ENCODE measurements at places on chromosomes 5 and 9. TPM values are rescaled to one million over a fixed set of nuclear protein-coding genes. Genes with fewer than 3 reads are reported as not detected.

DNA sequence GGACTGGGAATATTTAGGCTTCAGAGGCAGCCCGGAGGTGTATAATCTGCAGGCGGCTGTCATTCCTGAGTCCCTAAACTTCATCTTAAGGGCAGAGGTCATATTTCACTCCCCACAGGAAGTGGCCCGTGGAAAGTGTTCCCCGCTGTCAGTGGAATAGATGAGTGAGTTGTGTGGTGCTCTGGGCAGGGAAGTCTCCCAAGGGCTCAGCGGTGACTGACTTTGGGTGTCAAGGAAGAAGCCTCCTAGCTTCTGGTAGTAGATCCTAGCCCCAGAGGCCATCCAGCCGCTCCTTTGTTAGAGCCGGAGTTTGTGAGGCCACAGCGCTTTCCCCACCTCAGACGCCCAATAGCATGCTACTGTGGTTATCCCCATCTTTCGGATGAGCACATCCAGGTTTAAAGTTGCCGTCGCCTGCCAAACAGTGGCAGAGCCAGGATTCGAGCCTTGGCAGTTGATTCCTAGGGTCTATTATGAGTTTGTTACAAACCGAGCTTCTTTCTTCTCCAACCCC is 38.9 kb upstream of the TIFAB start:
- peaks cover 8% of the 10 kb centered on the region for H3K4me1 ChIP-seq
- H3K27ac ChIP-seq = no peak overlapping the region
- H3K4me3 ChIP-seq = no peak overlapping the region
- H3K36me3 ChIP-seq = no peaks in the 10 kb centered on the region
- DNase-seq = no peak

Gene UNC13B
- polyA plus RNA-seq = 8.1 TPM

DNA sequence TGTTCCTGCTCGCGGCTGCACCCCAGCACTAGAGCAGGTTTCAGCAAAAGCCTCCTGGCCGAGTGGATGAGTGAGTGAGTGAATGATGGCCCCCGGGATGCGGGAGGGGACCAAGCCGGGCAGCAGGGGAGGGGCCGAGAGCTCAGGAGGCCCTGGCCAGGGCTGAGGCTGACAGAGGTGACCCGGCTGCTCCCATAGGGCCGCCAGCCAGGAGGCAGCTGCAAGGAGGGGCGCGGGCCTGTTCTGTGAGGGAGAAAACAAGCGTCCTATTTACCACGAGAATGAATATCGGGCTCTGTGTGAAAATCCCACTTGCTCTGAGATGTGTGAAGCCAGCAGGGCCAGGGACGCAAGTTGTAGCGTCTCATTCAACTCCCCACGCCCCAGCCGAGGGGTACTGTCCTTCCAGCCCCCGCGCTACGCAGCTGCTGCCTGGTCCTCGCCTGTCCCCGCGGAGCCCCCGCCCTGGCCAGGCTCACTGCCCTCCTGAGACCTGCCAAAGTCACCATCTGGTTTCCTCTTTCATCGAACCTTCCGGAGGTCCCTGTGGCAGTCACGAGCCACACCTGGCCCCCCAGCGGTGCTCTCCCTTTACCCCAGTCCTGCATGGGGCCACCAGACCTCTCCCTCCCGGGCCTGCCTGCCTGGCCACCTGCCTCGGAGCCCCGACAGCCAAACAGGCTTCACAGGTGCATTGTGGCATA is 38.8 kb downstream of the RASGEF1C start:
- H3K36me3 ChIP-seq = no peaks in the 10 kb centered on the region
- H3K4me3 ChIP-seq = no peak overlapping the region
- no peak overlapping the region for H3K27ac ChIP-seq

Gene CRAT
- 37.0 TPM for polyA plus RNA-seq

GRCh38 chr5:164364237-164365208 is 859.1 kb downstream of the MAT2B start:
- no peak overlapping the region for H3K4me3 ChIP-seq
- H3K27ac ChIP-seq = no peak overlapping the region
- no peak for DNase-seq
- no peaks in the 10 kb centered on the region for H3K4me1 ChIP-seq
- no peaks in the 10 kb centered on the region for H3K27me3 ChIP-seq
- no peaks in the 10 kb centered on the region for H3K36me3 ChIP-seq

DNA sequence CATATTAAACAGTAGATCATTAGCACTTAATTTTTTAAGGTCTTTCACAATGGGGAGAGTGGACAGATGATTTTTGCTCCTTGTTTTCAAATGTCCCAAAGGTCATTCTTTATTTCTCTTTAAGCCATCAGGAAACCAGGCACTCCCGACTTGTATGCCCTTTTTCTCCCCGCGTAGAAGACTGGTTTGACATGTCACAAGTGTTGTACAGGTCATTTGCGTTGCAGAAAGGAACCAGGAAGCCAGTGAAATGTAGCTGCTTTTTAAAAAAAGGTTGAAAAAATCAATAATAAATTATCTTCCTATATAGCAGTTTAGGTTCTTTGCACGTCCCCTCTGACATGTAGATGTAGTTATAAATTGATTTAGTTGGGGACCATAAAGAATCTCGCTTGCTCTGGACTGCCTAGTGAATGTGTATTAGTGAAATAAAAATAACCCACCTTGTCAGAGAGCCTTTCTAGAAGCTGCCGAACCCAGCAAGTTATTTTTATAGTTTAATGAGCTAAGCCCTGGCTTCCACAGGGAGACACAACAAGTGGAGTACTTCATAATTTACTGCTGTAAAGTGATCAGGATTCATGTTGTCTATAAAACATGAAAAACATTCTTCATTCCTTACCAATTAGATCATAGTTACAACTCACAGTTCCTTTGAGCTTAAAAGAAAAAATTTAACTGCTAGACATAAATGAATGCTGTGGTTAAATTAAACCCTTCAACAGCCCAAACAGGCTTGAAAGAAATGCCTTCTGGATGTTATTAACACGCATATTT is 404.6 kb downstream of the CSNK1G3 start:
- no peaks in the 10 kb centered on the region for H3K27me3 ChIP-seq
- H3K4me1 ChIP-seq = peaks cover 15% of the 10 kb centered on the region
- no peaks in the 10 kb centered on the region for H3K36me3 ChIP-seq
- H3K4me3 ChIP-seq = peak overlapping the region; percentile 3
- DNase-seq = no peak

Gene NME5
- 4.2 TPM for polyA plus RNA-seq

Measured in heart left ventricle (tissue), 16 donors.